NCI-H2081 treated with DMSO at 0.1 percent for 48 hours (cell line): ENCODE measurements at places on chromosomes 16 and 17.

DNA sequence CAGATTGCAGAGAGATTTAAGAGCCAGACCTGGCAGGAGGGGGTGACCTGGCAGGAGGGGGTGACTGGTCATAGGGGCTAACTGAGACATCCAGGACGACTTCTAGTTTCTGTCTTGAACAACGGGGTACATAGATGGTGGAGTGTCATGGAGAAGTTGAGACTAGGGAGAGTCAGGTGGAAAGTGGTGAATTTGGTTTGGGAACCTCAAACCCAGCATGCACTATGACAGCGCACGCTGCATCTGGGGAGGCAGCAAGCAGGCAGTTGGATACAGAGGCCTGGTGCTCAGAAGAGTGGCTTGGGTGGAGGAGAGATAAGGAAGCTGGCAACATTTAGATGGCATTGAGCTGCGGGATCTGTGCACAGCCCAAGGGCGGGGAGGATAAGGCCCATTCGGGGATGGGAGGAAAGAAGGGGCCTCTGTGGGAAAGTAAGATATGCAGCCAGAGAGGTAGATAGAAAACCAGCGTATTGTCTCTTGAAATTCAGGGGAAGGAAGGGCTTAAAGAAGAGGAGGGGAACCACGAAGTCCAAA is 4.5 kb downstream of the RIPOR1 start:
- DNase-seq: no peak

- no peak for DNase-seq
Observed at GRCh38 chr16:89934611-89935553, 11.7 kb downstream of the TUBB3 start.

DNA sequence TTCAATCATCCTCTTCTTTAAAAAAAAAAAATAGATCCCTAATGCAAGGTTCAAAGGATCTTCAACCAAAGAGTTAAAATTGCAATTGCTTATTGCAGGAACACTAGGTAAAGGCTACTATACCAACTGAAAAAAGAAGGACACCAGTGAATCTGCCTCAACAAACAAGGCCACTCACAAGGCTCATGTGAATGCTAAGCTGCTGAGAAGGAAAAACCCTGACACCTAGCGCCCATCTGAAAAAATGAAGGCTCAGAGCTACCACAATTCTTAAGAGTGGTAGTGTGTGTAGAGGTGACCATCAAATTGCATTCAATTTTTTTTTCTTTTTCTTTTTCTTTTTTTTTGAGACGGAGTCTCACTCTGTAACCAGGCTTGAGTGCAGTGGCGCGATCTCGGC is 201.6 kb upstream of the C17orf78 start:
- no peak for DNase-seq

DNA sequence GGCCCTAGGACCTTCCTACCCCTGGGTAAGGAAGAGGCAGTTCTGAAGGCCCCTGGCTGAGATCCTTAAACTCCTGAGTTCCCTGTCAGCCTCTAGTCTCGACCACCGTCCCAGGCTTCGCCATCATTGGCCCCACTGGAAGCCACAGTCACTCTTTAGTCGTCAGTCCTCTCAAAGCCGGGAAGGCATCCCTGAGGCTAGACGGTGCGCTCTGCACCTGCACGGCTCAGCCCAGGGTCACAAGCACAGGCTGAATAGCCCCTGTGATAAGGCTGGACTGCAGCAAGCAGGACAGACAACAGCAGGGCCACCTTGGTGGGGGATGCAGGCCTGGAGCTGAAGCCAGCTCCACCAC is 3.3 kb upstream of the HEXIM1 start:
- DNase-seq: no peak

DNA sequence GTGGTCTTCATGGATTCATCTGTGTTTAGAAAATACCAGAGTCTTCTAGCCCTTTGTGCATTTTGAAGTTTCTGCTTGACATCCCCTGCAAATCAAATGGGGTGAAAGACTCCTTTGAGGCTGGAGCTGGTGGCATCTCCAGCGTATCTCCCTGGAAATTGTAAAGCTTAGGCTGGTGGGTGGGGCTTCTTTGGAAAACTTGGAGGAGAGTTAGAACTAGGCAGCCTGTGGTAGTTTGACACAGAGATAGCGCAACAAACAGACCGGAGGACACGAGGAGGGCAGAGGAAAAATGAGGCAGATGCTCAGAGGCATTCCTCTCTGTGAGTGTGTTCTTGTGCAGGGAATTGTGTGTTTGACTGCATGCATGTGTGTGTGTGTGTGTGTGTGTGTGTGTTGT is 116.3 kb downstream of the IRX5 start:
- DNase-seq: no peak

GRCh38 chr16:84555418-84556196 is 51.1 kb upstream of the MEAK7 start:
- no peak for DNase-seq

GRCh38 chr16:73093146-73094144 is 45.5 kb upstream of the ZFHX3 start:
- DNase-seq: no peak

DNA sequence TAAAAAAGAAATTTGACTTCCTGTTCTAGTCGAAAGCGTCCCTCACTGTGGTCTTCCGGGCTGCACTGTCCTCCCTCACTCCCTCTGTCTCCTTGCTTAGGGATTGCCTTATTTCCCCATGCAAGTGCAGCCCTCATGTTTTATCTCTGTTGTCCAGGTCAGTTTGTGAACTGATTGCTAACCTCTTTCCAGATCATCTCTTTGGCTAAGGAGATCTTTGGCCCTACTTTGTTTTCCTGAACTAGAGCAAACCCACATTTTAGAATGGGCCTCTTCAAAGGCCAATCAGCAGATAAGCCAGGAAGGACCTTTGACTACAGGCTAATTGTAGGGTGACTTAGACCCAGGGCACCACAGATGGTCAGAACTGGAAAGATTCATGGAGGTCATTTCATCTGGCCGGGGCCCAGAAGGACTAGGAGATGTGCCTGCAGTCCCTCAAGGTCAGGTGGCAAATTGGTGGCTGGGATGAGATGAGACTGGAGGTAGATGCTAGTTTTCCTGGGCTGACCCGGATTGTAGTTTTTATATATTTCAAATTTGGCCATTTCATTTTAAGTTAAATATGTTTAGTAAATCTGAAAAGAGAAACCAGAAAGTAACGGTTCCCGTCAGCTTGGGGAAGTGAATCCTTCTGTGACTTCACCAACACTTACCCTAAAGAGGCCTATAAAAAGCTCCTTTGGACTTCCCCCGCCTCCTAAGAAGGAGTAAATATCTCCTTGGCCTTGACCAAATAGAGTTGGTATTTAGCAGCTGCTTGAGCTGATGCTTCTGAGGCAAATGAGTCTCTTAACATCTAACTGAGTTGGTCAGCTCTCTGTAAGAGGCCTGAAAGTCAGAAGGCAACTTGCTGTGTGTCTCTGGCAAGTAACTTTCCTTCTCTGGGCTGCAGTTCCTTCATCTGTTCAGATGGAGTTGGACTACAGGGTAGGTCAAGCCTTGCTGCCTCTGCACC is 6.2 kb upstream of the SLC25A19 start:
- no peak for DNase-seq

DNA sequence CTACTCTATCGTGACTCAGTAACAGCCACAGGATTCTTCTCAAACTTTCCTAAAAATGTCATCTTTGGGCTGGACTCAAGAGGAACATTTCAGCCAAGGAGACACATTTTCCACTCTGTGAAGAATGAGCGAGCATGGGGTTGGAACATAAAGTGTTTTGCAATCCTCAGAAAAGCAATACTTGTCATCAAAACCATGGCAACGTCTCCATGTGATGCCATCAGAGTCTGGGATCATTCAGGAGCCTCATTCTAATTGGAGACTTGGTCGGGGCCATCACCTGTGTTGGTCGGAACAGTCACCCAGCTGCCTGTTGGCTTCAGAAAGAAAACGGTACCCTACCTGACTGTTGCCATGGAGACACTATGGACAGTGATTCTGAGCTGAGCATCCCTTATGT is 25.5 kb downstream of the MYOCD start:
- no peak for DNase-seq

GRCh38 chr16:17304491-17305119 is 166.2 kb downstream of the XYLT1 start:
- DNase-seq: no peak

GRCh38 chr16:1743376-1744337 is 27.7 kb downstream of the NME3 start:
- DNase-seq: no peak

DNA sequence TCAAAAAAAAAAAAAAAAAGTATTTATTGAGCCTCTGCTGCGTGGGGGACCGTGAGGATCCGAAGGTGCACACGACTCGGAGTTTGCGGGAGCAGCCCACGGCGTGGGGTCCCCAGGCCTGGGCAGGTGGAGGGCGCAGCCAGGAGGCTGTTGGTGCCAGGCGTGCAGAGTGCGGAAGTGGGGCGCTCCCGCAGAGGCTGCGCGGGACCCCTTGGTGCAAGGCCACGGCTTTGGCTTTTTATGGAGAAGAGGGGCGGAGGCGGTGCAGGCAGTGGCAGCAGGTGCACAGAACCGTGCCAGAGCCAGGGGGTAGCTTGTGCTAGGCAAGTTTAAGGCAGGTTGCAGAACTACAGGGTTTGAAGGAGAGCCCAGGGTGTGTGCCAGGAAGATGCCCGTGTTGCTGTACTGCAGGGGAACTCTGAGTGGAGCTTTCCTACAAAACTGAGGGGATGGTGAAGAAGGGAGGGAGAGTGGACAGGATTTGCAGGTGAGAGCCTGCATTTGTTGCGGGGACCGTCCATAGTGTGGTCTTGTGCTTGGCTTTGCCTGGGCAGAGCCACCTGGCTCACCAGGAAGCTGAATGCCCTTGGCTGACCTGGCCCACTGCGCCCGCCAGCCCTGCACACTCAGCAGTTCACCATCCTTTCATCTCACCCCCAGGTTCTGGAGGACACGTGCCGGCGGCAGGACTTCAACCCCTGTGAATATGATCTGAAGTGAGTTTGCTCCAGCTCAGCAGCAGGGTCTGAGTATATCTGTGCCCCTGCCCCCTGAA is 1.3 kb downstream of the ASPSCR1 start:
- no peak for DNase-seq

DNA sequence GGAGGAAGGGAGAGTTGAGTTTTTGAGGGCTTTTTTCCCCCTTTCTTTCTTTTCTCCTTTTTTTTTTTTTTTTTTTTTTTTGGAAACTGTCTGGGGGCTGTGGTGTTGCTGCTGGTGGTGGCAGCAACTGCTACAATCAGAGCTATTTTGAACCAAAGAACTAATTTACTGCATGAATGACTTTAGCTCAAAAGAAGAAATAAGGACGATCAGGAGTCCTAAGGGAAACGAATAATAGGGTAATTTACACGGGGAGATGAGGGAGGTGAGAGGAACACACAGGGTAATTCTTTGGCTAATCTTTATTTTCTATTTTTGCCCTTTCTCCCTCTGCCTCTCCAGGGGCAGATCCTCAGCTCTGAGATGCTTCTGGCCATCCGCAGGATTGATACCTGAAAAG is 119.8 kb downstream of the TMEM132E start:
- no peak for DNase-seq
